T-helper 9 cell (primary cell): ENCODE measurements at places on chromosomes 7 and 10.

- no peak for DNase-seq
Measured at GRCh38 chr7:55477781-55478374, 94.4 kb downstream of the VOPP1 start.

DNA sequence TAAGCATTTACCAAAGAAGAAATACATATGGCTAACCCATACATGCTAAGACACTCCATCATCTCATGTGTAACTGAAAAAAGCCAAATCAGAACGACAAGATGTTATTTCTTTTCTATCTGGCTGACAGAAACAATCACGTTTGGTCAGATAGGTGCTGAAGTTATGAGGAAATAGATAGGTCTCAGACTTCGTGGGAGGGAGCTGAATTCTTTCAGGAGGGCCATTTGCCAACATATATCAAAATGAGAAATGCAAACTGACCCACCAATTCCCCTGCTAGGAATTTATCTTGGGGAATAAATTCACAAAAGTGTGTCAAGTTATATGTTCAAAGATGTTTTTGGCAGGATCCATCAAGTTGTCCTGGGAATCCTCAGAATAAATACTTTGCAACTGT is 32.6 kb downstream of the SH3PXD2A start:
- DNase-seq, result no peak

DNA sequence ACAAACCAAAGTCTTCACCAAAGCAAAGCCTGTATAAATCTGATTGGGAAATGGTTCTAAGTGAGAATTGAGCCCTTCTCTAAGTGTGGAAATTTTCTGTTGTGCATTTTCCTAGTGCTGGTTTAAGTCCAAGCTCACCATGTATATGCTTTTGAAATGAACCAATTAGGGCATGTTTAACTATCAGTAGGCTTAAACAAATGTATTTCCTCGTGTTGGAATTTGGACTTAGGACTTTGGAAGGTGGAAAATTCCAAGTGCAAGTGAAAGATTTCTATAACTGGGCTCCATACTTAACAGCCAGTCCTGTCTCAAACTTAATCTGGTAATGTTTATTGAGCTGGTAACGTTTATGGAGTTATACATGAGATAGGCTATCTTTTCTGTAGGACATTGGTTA is 28.5 kb downstream of the CCNY start:
- DNase-seq, result no peak

DNA sequence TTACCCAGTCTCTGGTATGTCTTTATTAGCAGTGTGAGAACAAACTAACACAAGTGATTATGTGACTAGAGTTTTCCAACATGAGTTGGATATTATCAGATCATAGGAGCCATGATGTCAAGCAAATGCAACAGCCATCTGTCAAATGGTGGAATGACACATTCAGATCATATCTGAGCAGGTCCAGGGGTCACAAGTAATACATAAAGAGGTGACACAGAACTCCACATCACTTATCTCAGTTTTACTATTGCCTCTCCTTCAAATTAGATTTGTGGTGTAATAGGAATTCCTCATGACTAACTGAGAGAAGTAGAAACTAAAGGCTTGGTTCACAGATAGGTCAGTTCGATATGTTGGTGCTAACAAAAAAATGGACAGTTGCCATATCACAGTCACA is 12.2 kb upstream of the SAMD9L start:
- no peak for DNase-seq

GRCh38 chr7:151873402-151873965 is 3.4 kb downstream of the PRKAG2 start:
- DNase-seq, result no peak

DNA sequence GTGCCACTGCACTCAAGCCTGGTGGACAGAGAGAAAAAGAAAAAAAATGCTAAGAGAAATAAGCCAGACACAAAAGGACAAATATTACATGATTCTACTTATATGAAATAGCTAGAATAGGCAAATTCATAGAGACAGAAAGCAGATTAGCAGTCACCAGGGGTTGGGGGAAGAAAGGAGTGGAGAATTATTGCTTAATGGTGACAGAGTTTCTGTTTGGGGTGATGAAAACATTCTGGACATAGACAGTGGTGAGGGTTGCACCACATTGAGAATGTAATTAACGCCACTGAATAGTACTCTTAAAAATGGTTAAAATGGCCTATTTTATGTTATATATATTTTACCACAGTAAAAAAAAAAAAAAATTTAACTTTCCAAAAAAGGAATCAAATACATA is 6.4 kb upstream of the NT5C2 start:
- DNase-seq, result no peak

GRCh38 chr7:142798451-142799436 is 28.0 kb downstream of the PRSS2 start:
- DNase-seq, result no peak

DNA sequence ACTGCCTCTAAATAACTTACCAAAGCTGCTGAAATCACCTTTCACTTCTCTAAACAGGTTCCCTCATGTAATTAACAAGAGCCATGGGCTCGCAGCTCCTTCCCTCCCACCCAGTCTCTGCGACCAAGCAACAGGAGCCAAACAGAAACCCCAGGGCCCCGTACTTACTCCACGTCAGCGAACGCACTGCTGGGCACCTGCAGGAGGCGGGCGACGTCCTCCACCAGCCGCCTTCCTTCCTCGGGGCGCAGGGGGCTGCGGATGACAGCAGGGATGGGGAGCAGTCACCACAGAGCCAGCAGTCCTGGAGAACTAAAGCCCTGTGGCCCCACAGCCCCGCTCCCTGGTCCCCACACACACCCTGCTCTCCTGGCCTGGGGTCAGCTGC is 477.0 kb downstream of the PTPRN2 start:
- no peak for DNase-seq

DNA sequence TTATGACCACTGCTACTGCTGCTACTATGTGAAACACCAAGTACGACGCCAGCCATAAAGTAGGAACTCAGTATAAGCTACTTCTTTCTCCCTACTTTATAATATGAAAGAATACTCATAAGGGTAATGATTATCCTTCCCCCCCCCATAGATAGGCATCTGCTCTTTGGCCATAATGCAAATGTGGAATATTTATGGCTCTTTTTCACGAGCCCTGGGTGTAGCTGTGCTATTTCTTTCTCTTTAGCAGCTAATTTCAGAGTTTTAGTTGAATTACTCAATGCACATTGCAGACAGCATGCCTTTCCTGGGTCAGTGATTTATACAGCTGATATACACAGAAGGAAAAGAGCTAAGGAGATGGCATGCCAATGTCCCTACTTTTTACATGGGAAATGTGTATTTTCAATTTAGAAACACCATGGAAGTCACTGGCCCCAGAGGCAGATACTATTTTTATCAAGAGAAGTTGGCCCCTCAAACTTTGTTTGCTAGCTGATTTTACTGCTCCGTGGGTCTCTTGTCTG is 234.1 kb upstream of the KIAA1217 start:
- DNase-seq, result no peak

DNA sequence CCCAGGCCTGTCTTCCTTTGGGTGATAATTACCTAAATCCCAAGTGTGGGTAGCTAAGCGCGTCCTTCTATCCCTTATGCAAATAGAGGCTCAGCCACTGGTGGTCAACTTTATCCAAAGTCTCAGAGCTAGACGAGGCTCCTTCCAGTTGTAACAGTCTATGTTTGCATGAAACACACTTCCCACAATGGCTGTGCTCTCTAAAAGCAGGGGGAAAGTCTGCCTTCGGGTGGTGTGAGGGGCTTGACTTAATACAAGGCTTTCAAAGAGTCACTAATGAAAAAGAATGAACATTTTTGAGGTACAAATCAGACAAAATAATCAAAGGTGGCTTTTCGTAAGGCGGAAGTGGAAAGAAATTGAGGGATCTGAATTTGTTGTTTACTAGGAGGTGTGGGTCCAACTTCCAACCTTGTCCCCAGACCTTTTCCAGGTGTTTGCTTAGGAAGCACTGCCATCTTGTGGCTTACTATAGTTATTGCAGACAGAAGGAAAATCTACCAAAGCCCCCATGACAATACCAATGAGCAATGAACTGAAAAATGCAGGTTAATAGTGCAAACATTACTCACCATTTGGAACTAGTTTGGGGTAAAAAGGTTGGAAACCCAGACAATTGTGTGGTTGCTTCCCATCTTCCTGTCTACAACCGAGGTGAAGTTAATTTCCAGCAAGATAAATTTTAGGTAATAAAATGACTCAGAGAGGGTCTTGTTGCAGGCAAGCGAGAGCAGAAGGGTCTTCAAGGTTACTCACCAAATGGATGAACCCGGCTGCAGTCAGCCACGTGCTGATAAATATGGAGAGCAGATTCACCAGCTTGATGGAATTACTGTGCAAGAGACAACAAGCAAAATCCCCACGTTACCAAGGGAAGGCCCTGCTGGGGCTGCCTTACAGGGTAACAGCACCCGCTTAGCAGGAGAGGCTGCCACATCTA is 525.7 kb downstream of the KCNMA1 start:
- no peak for DNase-seq

- no peak for DNase-seq
Measured at GRCh38 chr7:153835712-153836265, 216.4 kb upstream of the DPP6 start.

DNA sequence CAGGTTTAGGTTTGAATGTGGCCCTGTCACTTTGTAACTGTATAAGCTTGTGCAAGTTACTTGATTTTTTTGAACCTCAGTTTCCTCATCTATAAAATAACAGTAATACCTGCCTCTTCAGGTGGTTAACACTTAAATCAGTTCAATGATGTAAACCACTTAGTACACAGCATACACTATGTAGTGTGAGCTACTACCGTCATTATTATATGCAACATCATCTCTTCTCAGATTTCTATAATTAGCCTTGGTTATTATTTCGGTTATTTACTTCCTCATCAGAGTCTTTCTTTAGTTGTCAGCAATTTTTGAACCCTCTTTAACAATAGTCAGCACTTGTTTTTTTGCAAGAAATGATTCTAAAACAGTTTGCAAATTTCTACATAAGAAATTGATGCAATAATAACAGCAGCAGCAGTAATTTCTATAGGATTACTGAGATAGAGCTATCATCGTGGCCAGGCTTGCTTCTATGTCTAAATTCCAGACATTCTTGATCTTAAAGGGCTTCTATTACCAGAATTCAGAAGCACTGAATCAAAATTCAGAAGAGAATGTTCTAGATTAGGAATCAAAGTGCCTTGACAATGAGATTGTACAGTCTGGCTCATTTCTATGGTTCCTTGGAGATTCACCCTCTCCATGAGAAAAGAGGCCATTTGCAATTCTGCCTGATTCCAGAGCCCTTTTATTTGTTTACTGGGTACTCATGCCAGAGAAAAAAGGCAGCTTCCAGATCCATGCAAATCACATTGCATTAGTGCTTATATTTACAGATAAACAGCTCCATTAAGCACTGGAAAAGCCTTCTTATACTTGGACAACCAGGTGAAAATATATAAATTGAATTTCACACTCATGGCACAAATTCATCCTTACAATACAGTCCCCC is 25.0 kb upstream of the WDR11 start:
- no peak for DNase-seq

DNA sequence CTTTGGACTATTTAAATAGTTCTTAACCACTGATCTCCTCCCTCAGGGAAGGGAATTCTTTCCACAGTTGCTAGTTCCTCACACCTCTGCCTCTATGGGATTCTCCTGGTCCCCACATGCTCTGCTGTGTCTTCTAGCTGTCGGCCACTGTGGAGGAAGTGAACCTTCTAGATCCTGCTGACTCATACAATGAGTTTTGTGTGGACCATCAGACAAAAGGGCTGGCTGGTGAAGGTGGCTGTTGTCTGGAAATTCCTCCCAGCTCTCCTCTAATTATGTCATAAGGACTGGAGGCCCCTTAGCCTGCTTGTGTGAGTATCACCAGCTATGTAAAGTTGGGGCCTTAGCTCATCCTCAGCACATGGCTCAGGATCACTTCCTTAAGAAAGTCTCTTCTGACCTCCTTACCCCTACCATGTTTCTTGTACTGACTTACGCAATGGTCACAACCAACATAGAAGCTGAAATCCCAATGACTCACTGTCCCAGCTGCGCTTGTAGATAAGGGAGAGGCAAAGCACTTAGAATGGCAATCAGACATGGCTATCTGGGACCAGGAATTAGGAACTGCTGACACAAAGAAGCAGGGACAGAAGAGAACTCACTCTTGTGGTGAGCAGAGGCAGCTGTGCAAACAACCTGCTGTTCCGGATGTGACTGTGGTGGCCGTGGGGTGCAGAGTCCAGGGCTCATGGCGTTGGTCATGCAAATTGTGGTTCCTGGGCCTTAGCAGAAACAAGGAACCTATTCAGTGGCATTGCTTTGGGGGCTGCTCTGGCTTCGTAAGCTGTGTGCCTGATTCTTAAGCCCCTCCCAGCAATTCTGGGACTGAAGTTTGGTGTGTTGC is 2.5 kb upstream of the MACC1 start:
- no peak for DNase-seq

DNA sequence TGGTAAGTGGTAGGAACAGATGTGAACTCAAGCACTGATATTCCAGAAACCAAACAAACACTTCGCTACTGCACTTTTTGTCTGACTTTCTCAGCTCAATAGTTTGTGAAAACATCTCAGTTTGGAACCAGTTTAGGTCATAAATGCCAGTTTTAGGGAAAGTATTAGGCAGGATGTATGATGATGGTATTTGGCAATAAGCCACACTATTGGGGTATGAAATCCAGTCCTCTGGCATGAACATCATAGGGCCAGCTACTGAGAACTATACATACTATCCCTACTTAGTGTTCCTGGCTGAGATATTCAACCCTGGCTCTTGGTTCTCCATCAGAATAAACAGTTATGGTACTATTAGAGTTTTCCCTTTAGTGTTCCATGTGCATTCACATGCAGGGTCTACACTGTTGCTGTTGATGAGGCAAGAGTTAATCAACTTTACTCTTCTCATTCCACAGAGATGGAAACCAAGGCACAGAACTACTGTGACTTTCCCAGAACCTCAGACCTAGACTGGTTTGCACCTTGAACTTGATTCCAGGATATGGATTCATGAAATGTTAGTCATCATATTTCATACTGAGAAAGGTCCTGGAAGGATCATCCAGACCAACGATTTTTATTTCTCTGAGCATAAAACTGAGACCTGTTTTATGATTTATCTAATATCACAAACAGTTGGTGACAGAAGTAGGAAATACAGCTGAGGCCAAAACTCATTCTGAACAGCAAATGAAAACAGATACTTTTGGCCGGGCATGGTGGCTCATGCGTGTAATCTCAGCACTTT is 20.0 kb upstream of the IFIT2 start:
- DNase-seq, result no peak

DNA sequence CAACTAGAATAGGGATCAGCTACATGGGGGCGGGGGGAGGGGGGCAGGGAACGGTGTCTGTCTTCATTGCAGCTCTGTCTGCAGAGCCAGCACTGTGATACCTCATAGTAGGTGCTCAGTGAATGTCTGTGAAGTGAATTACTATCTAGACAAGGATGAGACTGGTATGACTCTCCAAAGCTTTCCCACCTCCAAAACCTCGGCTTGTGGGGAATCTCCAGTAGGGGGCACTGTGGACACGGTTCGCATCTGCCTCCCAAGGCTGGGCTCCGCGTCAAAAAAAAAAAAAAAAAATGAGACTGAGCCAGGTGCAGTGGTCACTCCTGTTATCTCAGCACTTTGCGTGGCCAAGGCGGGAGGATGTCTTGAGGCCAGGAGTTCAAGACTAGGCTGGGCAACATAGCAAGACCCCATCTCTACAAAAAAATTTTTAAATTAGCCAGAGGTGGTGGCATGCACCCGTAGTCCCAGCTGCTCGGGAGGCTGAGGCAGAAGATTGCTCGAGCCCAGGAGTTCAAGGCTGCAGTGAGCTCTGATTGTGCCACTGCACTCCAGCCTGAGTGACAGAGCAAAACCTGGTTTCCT is 9.6 kb downstream of the TRIM56 start:
- no peak for DNase-seq
